ENCODE measurements at places on chromosomes 2 and 18. TPM values are rescaled to one million over a fixed set of nuclear protein-coding genes. Genes with fewer than 3 reads are reported as not detected.

Gene EGR4
- total RNA-seq, result not detected

Gene DTYMK
- 55.4 TPM for total RNA-seq

Gene PLGLB1
- 0.27 TPM for total RNA-seq

Gene GPR45
- total RNA-seq, result 0.23 TPM

Gene SLC30A3
- total RNA-seq, result 8.3 TPM

Gene ITGA6
- total RNA-seq, result 124 TPM

GRCh38 chr2:15331787-15332186 is 229.3 kb downstream of the NBAS start:
- H3K4me3 ChIP-seq, result no peak overlapping the region
- H3K4me1 ChIP-seq, result no peaks in the 10 kb centered on the region
- H3K36me3 ChIP-seq, result no peaks in the 10 kb centered on the region
- H3K27me3 ChIP-seq, result no peaks in the 10 kb centered on the region
- no peak overlapping the region for H3K27ac ChIP-seq

GRCh38 chr18:9855681-9856080 is 30.1 kb upstream of the TXNDC2 start:
- H3K4me1 ChIP-seq, result no peaks in the 10 kb centered on the region
- no peak overlapping the region for H3K4me3 ChIP-seq
- no peaks in the 10 kb centered on the region for H3K27me3 ChIP-seq
- DNase-seq, result no peak
- H3K36me3 ChIP-seq, result no peaks in the 10 kb centered on the region
